Pancreas (tissue), 10 donors: ENCODE measurements at places on chromosomes 11 and 22.

DNA sequence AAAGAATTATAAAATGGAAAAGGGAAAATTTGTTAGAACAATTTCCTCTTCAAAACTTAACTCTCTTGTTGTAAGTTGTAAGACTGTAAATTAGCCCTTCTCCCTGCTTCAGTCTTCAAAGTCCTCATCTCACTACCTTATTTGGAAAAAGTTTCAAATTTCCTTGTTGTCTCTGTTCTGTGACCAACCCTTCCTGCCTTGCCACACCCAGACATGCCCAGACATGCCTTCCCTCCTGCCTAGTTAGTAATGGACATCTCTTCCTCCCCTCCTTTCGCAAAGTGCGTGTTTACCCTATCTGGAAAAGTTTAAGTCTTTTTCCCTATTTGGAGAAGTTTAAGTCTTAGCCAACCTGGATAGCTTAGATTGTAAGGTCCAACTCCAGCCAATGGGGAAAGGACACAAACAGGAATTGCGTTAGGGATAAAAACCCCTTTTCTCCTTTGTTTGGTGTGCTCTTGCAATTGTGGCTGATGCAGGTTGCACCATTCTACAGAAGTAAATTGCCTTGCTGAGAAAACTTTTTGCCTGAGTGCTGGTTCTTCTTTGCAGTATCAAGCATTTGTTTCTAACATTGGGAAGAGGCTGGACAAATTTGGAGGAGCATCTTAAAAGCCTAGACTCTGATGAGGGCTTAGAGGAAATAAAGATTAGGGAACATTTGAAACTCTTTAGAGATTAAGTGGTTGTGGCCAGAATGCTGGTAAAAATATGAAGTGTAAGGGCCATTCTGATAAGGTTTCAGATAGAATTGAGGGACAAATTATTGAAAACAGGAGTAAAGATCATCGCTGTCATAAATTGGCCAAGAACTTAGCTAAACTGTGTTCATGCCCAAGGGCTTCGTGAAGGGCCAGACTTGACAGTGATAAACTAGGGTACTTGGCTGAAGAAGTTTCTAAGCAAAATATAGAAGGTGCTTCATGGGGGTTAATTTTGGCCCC is 15.4 kb downstream of the OR52K2 start:
- DNase-seq = no peak

- DNase-seq = no peak
Measured at GRCh38 chr11:7268758-7269157, 17.1 kb downstream of the SYT9 start.

DNA sequence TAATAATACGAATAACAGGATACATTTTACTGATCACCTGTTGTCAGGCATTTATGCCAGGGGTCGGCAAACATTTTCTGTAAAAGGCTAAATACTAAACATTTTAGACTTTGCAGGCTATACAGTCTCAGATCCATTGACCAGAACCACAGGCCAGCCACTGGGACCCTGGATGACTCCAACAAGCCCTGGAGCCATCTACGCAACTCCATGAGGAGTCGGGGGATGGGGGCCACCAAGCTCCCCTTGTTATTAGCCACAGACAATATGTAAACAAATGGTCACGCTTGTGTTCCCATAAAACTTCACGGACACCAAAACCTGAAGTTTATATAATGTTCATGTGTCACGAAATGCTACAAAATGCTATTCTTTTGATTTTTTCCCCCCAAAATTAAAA is 54.4 kb upstream of the EMID1 start:
- no peak for DNase-seq

- no peak for DNase-seq
Measured at GRCh38 chr11:134956450-134957210, 544.6 kb upstream of the B3GAT1 start.

- no peak for DNase-seq
Measured at GRCh38 chr11:59206635-59207034, 6.1 kb downstream of the MPEG1 start.

- DNase-seq = no peak
Measured at GRCh38 chr11:64314146-64314804, 3.1 kb downstream of the TRMT112 start.
